ENCODE measurements at places on chromosomes 2 and 18.

DNA sequence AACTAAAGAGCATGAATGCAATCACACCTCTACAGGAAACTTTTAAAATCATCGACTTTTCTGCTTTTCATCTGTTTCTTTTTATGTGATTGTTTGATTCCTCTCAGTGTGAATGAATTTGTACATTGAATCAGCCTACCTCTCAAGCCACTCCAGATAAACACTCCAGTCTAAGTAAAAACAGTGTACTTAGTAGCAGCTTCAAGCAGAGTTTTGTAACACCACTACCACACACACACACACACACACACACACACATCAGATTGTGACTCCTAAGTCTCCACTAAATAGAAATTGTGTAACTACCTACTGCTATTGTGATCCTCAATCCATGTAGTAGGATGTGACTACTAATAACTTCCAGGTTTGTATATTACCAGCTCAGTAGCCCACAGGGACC, 65.3 kb upstream of the EPB41L5 start:
- DNase-seq, result no peak

DNA sequence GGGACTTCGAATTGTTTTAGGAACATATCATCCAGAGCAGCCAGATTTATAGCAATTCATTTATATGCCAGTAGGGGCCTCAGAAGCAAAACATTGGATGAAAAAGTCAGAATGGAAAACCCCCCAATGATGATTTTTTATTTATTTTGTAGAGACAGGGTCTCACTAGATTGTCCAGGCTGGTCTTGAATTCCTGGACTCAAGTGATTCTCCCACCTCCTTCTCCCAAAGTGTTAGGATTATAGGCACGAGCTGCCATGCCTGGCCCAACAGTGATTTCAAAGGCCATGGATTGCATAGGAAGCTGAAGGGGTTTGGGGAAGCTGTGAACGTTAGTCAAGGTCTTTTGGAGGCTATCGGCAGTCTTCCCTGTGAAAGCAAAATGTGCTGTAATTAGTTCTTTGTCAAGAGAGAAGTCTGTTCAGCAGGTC, 21.9 kb upstream of the MCFD2 start:
- DNase-seq, result no peak

- DNase-seq, result no peak
Measured at GRCh38 chr18:42437646-42438045, 482.6 kb downstream of the PIK3C3 start.

GRCh38 chr2:230823264-230823964, 41.3 kb upstream of the ITM2C start:
- DNase-seq, result no peak

GRCh38 chr18:62717169-62717924, 2.0 kb downstream of the PHLPP1 start:
- DNase-seq, result peak; percentile 49

GRCh38 chr2:239138610-239139009, 262.2 kb downstream of the HDAC4 start:
- no peak for DNase-seq

DNA sequence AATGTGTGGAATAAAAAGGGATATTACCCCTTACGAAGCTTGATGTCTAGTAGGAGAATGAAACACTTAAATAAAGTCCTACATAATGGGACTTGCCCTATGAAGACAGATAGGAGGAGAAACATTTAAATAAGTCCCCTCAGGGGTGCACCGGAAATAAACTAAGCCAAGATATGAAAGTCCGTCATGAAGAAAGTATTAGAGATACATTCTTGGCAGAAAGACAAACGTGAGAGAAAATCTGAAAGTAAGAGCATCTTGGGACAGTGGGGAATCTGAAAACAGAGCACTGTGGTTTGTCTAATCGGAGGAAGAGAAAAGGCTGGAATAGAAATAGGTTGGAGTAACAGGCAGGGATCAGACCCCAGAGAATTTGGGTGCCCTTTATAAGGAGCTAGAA, 516.9 kb upstream of the DSEL start:
- DNase-seq, result no peak

DNA sequence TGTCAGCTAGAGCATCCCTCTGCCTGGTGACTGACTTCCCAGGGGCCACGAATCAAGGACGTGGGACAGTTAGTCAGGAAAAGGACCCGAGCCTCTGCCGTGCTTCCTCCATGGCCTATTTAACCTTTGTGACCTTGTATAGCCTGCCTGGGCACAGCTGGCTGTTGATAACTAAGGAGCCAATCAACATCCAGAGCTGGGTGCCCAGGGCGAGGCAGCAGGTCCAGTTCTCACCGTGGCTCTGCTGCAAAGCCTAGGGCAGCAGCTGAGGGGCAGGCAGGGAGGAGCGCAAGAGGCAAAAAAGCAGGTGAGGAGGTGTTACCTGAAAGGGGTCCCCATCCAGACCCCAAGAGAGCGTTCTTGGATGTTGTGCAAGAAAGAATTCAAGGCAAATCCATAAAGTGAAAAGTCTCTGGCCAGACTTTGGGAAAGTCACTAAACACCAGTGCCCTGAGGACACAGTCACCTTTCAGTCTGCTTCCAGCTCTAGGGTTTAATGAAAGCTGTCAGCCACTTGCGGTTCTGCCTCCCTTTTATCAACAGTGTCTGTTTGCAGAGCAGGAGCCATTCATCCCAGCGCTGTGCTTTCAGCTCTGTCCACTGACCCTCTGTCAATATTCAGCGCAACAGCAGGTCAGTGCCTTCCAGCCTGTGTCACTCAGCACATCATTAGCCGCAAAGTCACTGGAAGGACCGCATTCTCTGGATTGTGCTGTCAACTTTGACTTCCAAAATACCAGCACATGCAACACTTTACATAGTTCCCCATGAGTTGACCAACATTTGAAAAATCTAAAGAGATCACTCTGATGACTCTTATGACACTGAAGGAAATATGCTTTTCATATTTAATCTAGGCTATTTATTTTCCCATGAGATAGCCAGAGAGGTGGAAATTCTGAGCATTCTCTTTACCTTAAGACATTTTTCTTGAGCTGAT, 38.6 kb upstream of the ASAP2 start:
- no peak for DNase-seq

DNA sequence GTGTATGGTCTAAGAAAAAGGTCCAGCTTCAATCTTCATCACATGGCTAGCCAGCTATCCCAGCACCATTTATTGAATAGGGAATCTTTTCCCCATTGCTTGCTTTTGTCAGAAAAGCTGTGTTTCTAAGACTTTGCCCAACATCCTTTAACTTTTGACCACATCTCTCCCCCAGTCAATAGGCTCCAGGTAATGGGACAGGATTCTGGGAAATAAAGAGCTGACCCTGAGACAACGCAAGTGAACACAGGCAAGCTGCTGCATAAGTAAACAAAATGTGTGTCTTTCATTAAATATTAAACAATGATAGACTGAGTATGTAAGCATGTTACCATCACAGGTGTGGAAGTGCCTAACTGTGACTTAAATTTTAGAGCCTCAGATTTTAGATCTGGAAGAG, 23.0 kb downstream of the FAM110C start:
- DNase-seq, result no peak

DNA sequence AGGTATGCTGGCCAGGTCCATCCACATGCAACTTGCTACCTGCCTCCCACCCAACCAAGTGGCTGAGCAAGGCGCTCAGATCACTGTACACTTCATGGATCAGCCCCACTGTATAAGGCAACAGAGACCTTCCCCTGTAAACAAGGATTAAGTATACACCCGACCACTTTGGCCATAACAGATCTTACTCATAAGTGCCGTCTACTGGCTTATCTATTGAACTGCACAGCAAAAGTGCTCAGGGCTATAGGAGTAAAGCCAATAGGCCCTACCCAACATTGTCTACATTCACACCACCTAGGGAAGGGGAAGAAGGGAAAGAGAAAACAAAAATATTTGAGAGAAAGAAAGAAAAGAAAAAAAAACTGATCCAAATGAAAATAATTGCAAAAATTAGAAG, 663.9 kb upstream of the LRRTM1 start:
- no peak for DNase-seq

- no peak for DNase-seq
Measured at GRCh38 chr2:170073288-170073687, 104.7 kb upstream of the MYO3B start.

- DNase-seq, result no peak
Measured at GRCh38 chr2:43155851-43156411, 70.5 kb downstream of the ZFP36L2 start.

- no peak for DNase-seq
Measured at GRCh38 chr2:39368846-39369245, 68.2 kb downstream of the MAP4K3 start.

DNA sequence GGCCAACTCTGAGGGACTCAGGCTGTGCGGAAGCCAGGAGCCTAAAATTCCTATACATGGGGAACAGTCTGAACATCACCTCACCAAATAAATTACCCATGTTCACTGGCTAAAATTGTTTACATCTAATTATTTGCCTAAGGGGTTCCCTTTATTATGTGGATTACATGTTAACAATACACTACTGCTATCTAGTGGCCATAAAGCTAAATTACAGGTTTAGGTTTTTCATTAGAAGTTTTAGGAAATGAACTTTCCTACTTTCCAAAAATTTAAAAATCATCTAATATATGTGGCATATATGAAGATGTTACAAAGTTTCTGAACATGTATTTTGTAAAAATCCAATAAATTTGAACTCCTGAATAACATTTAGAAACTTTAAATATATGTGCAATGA, 40.3 kb downstream of the PLA2R1 start:
- no peak for DNase-seq

GRCh38 chr2:26979741-26980140, 9.3 kb downstream of the MAPRE3 start:
- no peak for DNase-seq

DNA sequence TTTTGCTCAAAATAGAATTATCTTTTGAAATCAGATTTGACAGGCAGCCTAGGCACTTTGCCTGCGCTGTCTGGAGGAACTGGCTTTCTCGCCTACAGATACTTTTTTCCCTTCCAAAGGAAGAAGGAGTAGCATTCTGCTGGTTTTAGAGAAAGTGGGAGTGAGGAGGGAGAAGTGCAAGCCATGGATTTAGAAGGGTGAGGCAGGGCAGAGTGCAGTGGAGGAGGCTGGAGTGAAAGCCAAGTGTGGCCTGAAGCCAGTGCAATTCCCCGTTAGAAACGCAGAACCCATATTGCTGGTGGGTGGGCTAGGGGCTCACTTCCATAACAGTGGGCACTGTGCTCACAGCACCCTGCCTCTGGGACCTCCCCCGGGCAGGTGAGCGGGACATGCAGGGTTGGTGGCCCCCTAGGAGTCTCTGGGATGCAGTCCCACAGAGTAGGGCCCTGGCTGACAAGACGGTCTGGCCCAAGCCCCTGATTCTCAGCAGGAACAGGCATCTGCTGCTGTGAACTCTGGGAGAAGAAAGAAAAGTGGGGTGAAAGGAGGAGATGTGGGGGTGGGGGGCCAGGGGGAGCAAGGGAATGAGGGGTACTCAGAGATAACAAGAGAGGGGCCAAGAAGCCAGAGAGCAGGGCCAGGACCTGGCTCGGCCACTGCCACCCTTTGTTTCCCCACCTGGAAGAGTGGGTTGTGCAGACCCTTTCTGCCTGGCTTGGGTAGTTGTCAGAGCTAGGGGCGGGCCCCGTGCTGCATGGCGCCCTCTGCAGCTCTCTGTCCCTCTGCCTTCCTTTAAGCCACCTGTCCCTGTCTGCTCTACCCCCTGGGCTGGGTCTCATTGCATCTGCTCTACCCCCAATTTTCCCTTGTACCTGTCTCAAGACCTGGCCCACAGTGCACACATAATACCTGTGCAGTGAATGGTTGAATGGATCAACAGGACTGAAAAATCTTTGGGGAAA, 273.5 kb upstream of the HS6ST1 start:
- no peak for DNase-seq

DNA sequence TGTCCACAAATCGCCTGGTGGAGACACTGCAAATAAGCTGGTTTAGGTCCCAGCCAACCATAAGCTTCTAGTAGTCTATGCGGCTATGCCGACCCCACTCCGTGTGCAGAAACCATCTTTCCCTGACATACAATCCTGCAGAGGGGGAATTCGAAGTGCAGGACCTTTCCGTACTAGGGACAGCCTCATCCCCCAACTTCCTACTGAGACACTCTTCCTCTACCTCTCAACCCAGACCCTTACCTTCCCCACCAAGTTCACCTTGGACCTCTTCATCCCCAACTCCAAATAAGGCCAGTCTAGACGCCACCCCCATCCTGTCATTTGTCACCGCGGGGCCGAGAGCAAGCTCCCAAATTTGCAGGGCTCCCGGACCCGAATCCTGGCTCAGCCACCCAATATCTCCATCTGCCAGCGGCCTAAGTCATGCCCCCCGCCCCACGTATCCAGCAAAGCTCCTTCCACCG, 496 bp downstream of the SUCLG1 start:
- DNase-seq, result peak; percentile 27

DNA sequence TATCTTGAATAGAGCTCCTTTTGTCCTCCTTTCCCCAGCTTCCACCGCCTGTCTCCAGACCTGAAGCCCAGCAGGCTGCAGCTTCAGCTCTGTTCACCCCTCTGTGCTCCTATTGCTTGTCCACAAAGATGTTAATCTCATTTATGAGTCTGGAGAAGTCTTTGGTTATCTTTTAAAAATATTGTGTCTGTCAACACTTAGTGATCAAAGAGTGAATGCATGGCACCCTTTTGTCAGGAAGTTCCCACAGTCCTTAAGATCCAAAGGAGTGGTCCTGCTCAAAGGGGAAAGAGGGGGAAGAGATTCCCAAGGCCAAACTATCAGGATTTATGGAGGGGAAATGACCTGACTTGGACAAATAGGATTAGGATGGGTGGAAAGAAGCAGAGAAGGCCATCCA, 118.9 kb downstream of the ACAA2 start:
- DNase-seq, result no peak

GRCh38 chr18:38572554-38573111, 1007.0 kb upstream of the CELF4 start:
- DNase-seq, result no peak

- DNase-seq, result no peak
Measured at GRCh38 chr2:219019436-219019835, 21.9 kb downstream of the CFAP65 start.

DNA sequence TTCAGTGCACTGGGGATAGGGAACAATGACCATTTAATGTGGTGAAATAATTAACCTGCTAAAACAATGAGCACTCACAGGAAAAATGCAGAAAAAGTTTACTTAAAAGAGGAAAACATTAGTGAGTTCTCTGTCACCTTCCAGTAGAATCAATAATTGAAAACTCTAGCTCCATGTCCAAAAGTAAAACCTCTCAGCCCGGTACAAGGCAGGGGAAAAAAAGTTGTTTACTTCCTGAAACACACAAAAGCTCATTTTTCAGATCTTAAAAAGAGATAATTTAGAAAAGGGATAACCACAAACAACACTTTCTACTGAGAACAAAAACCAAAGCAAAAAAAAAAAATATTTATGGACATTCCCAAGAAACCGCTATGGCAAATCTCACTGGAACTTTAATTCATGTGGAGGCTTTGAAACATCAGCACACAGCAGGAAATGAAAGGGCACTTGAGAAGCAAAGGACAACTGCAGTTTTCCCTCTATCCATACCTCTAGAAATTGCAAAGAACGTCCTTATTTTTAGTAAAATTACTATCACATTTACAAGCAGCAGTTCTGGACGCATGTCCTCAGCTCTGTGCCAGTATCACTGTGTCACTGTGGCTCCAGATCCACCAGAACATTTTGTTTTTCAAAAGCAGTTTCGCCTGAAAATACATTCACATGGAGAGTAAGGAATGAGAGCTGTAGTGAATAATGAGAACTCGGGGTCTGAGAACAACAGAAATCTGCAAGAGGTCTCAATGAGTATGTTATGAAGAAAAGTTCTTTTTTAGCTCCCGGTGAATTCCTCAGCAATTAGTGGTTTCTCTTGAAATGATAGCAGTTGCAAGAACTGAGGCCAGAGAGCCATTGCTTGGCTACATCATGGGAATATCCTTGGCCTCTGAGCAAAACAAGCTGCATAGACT, 44.7 kb upstream of the DNAH7 start:
- DNase-seq, result no peak

GRCh38 chr18:33577685-33578517, at the start of gene ASXL3:
Gene ASXL3, plus strand, starts transcription at chr18:33578219. Its CDS starts 413 bp downstream, at chr18:33578632.
- peak; percentile 9 for DNase-seq

All from SJSA1 (cell line).